ENCODE measurements at places on chromosomes 2 and 18.

DNA sequence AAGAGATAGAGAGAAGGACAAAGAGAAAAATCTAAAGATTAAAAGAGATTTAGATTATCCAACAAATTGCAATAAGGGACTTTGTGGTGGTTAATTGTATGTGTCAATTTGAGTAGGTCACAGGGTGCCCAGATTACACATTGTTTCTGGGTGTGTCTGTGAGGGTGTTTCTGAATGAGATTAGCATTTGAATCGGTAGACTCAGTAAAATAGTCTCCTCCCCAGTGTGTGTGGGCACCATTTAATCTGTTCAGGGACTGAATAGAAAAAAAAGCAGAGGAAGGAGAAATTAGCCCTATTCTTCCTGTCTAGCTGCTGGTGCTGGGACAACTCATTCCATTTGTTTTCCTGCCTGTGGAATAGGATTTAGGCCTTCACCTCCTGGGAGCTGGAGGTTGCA, 339.8 kb upstream of the EPHA4 start:
- DNase-seq: no peak

GRCh38 chr2:53442783-53443182, 324.8 kb upstream of the CHAC2 start:
- no peak for DNase-seq

DNA sequence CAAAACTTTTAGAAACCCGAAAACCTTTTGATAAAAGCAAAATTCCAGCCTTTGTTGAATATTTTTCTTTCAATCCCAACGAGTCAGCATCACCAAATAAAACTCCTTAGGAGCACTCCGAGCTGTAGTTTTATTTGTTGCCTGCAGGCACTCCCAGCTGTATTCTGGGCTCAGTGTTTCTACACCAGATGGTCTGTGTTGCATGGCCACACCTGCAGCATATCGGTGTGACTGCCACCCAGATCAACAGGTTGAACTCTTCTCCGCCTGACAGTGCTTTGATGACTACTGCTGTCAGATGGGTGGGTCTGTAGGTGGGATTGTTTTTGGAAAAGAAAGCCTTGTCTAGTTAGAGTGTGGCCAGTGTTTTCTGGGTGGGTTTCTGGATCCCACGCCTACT, 32.7 kb downstream of the APCDD1 start:
- DNase-seq: no peak

DNA sequence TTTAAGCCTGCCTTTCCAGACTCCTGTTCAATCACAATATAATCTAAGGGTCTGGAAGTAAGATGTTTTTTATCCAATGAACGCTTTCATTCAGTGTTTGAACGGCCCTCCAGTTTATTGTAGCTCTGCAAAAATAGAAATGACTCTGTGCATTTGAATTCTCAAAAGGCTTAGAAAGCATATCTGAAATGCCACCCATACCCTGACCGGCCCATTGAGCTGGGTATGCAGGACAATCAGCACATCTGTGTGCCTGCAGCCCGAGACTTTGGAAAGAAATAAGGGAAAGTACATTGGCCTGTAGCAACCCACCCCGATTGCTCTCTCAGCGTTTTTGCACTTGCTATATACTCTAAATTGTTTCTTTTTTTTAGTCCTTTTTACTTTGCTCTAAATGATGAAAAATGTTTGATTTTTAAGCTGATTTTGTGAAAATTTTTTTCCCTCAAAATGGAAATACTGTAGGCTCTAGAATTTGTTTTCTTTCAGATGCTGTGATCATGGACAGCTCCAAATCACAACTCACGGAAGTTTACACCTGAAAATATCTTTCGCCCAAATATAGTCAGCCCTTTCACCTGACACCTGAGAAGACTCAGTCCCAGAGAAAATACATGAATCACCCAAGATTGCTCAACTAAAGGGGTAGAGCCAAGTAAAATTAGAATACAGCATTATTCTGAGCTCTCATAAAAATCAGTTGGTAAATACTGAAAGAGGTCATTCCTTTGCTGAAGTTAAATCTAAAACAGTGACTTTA, 194.5 kb upstream of the SIX3 start:
- DNase-seq: no peak

DNA sequence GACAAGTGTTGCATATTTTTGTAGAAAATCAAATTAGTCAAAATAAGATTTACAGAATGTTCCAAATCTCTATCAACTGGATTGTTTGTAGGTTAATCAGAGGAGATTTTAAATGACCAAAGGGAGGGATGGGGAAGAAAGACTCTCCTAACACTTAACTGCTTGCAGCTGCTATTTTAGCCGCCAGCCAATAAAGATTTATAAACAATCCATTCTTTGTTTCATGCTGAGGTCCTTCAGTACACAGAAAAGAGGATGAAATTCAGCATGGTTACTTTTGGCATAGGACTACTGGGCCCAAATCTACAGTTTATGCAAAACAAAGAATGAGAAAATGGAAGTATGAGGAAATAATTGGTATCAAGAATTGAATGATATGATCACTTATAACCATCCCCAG, 86.4 kb upstream of the FN1 start:
- no peak for DNase-seq

- peak; percentile 76 for DNase-seq
These were observed 64.9 kb downstream of the SPRED2 start for GRCh38 chr2:65367524-65367923.

DNA sequence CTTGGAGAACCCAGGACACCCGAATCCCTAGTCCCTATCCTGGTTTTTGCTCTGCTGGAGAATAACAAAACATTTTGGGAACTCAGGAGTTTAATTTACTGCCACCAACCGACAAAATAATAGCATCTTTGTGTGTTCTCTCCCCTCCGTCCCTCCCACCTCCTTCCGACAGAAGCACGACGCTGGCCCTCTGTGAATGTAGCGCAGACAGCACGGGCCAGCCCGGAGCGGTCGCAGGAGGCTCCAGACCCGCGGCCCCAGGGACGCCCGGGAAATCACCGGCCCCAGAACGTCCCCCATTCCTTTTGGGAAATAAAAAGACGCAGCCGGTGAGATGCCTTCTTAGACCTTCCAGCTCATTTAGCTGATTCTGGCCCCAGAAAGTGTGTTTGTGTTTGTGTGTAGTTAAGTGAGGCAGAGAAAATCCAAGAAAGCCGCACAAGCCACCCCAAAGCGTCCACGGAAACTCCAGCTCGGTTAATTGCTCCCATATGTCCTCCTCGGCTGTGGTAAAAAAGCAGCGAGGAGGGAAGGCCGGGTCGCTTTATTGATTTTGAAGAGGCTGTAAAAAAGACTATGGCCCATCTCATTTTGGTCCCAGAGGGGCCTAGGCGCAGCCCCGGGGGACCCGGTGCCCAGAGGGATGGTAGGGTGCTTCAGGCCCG, 577 bp upstream of the TANC1 start:
- DNase-seq: no peak
